ENCODE measurements at places on chromosomes 1 and 21.

DNA sequence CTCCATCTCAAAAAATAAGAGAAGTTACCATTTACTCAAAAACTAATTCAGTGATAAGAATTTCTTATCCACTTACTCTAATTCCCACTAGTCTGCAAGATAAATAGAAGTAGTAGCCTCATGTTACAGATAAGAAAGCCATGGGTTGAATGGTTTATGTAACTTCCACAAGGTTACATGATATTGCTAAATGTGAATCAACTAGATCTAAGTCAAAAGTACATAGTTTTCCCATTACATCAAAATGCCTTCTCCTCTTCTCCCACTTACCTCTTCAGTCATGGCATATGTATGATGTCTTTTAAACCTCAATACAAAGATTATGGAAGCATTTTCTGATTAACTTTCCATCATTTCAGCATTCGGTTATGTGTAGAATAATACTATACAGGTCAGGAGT lies 108.5 kb downstream of the ASH1L start:
- no peak for DNase-seq

DNA sequence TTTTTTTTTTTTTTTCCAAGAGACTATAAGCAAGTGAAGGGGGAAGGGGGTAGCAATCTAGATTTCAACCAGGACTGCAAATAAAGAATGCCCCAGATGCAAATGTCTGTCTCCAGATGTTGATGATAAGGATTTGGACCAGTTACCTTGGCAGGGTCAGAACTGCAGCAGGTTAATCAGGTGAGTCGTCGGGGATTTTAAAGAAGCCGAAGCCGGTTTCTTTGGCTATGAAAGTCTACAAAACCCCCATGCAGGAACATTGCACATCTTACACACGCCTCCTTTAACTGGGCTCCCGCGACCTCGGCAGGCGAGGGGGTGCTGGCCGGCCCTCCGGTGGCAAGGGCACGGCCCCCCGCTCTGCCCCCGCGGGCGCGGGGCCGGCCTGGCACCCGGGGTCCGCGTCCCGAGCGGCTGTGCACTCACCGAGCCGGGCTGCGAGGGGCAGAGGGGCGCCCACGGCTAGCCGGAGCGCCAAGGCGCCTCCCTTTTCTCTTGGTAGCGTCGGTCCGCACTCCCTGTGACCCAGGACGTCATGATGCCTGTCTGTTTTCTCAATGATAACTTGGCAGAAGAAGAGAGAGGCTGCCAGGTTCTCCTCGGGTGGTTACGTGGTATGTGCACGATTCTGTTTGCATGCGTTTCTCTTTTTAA lies 366.3 kb upstream of the ESRRG start:
- no peak for DNase-seq

GRCh38 chr21:44579056-44579832 lies 1.2 kb downstream of the KRTAP10-5 start:
- DNase-seq, result no peak

DNA sequence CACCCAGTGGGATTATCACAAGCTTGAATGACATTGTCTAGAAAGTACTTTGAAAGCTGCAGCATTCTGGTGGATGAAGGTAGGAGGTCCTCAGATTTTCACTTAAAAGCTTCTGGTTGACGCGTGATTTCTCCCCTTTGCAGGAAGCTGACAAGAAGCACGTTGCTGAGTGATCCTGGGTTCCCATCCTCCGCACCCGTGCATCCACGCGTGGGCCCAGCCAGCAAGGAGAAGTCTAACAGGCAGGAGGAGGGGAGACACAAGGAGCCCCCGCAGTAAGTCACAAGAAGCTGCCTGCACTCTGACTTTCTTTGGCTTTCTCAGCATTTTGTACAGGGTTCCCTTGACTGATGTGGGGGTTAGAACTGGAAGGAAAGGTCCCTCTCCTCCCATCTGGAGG lies 7.8 kb upstream of the B3GALT5 start:
- no peak for DNase-seq

- no peak for DNase-seq
Measured at GRCh38 chr1:22434717-22435116, 16.9 kb upstream of the ZBTB40 start.

DNA sequence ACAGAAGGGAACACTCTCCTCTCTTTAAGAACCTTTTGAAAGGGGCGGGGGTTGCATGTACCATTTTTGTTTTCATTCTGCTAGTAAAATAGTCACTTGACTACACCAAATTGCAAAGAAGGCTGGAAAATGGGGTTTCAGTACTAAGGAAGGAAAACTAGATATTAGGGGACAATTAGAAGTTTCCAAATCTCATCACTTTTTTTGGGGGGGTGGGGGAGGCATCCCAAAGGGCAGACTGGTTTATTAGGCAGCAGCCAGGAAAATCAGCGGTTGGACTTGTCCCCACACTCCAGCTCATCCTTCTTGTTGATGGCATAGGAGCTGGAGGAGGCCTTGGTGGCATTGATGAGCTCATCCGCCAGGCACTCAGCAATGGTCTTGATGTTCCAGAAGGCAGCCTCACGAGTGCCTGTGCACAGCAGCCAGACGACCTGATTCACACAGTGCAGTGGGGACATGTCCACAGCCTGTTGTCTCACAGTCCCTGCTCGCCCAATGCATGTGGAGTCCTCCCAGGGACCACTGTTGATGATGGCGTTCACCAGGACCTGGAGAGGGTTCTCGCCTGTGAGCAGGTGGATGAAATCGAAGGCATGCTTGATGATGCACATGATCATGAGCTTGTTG lies 1.7 kb upstream of the TMEM50B start:
- DNase-seq, result no peak

DNA sequence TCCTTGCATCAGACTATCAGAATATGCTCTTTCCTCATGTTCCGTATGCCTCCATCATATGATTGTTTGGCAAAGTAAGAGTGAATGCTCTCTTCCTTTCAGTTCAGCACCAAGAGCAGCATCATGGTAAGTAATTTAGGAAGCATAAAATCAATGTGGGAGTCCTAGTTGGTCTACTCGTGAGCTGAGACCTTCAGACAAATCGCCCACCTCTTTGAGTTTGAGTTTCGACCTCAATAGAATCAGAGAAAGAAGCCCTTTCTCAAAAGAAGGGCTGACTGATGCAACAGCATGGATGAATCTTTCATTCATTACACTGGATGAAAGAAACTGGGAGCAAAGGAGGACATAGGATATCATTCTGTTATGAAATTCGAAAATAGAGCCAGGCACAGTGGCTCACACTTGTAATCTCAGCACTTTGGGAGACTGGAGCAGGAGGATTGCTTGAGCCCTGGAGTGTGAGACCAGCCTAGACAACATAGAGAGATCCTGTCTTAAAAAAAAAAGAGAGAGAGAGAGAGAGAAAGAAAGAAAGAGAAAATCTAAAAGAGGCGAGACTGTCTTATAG lies 112.5 kb downstream of the ZC3H11B start:
- no peak for DNase-seq

GRCh38 chr1:180041582-180041981 lies 87.0 kb downstream of the CEP350 start:
- no peak for DNase-seq

- DNase-seq, result no peak
Measured at GRCh38 chr1:210685295-210685650, 356.6 kb downstream of the HHAT start.

DNA sequence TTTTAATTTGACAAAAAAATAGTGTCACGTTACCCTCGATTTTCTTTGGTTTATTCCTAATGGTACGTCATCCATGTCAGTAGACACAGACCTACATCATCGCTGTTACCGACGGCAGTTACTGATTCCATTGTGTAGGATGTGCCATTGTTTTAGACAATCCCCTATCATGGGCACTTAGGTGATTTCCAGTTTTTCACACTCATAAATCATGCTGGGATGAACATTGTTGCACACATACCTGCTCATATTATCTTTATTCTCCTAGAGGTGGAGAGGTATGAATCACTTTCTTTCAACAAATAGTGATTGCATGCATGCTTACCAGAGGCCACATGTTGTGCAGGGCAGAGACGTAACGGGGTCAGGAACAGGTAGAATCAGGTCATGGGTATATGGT lies 79.7 kb upstream of the EFHD2 start:
- DNase-seq, result no peak

DNA sequence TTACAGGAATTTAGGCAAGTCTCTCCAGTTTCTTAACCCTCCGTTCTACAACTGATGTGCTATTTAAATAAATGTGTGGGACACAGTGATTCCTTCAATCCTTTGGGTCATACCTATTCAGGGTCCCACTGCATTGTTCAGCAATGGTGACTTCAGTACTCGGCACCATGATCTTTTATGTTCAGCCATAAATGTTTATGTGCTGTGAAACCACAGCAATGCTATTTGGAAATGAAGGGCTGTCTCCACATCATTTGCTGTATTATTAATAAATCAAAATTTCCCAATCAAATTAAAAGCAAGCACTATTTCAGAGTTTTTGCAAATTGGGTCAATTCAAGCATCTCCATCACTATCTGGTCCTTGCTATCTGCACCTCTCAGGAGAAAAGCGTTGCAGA lies 84.8 kb downstream of the NR5A2 start:
- no peak for DNase-seq

DNA sequence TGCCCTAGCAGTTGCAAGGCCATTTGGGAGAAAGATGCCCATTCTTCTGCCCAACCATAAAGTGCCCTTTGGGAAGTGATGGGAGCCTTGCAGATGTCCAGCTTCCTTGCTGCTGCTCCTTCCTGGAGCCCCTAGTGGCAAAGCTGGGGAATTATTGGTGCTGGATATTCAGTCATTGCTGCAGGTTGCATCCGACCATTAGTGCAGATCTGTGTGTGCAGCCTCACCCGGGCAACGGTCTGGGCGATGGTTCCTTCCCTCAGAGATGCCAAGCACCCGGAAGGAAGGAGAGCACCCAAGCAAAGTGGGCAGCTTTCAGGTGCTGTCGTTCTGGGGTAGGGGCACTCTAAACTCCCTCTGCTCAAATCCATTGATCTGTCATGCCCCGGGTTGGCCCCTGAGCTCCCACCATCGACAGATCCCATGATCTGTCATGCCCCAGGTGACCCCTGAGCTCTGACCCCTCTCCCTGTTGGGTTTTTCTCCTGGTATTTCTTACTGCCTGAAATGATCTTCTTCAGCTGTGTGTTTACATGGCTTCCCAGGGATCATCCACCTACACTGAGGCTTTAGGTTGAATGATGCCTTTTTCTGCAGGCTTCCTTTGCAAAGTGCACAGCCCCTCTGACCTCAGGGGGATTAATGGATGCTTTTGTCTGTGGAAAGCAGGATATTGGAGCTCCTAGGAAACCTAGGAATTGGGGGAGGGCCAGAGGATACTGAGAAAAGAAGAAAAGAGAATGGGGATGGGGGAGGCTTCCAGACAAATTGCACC lies 467.5 kb downstream of the PTPRU start:
- DNase-seq, result no peak

- no peak for DNase-seq
Measured at GRCh38 chr1:151995774-151996173, 2.1 kb upstream of the S100A10 start.

Data from stimulated activated CD8-positive, alpha-beta memory T cell treated with anti-CD3 and anti-CD28 coated beads, Interleukin-15, amount 100 ng/mL, for 24 hours (primary cell).